T-helper 17 cell (primary cell): ENCODE measurements at places on chromosomes 13 and 19.

- no peak for DNase-seq
Observed at GRCh38 chr13:59734393-59734792, 429.3 kb downstream of the DIAPH3 start.

DNA sequence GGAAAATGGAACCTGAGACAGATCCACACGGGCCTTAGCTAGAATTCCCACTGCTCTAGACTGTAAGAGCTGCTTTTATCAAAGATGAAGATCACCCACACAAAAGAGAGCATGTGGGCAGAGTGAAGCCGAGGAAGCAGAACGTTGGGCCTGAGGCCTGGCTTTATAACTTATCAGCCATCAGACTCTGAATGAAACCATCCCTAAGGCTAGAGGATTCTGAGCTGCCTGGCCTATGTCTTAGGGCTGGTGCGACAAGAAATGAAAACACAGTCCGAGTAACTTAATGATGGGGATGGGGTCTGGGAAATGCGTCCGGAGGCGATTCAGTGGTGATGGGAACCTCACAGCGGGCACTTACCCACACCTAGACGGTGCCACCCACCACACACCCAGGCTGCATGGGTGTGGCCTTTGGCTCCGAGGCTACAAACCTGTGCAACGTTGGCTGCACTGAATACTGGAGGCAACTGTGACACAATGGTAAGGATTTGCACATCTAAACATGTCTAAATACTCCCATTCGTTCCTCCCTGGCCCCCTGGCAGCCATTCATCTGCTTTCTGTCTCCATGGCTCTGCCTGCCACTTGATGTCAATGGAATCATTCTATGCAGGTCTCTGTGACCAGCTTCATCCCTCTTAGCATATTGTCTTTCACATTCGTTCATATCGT, 62.0 kb downstream of the SLC15A1 start:
- no peak for DNase-seq

DNA sequence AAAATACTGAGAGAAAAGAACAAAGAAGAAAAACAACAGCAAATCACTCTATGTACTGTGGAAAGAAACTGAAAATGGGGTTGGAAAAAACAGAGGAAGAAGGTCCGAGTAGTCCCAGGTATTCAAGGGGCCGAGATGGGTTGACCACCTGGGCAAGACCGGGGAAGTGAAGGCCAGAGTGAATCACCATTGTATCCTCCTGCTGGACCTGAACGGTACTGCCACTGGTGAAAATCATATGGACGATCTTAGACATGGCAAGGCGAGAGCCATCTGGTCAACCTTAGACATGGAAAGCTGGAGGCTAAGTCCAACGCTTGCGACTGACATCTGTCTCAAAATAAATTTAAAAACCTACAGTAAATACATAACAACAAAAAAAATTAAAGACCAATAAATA, 44.4 kb upstream of the ZNF91 start:
- no peak for DNase-seq

- DNase-seq = no peak
Observed at GRCh38 chr13:48624858-48625257, 28.9 kb upstream of the CYSLTR2 start.

DNA sequence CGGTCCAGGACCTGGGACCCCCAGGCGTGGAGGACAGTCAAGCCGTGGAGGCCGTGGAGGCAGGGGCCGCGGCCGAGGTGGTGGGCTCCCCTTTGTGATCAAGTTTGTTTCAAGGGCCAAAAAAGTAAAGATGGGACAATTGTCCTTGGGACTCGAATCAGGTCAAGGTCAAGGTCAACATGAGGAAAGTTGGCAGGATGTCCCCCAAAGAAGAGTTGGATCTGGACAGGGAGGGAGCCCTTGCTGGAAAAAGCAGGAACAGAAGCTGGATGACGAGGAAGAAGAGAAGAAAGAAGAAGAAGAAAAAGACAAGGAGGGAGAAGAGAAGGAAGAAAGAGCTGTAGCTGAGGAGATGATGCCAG, 2.3 kb downstream of the KMT2B start:
- DNase-seq = no peak

- DNase-seq = peak; percentile 91
Observed at GRCh38 chr19:19531951-19532805, 3.5 kb downstream of the YJEFN3 start.

- no peak for DNase-seq
Observed at GRCh38 chr19:43839139-43839538, 12.0 kb downstream of the ZNF283 start.

DNA sequence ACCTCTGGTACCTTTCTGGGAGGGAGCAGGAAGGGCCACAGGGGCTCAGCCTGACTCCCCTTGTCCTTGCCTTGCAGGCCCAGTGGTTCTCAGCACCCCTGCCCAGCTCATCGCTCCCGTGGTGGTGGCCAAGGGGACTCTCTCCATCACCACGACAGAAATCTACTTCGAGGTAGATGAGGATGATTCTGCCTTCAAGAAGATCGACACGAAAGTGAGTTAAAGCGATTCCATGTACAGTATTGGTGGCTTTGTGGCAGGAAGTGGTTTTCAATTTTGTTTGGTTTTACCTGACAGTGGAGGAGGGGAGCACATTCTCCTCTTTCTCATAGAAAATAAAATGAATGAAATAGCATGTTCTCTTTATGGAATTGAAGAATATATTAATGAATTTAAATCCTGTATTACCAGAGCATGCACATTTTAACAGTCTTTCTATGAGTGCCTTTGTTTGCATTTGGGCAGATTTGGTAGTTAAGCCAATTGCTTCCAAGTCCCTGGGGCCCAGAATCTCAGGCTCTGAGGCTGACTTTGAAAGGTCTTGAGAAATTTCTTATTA, 4.1 kb downstream of the MAB21L1 start:
- DNase-seq = no peak

DNA sequence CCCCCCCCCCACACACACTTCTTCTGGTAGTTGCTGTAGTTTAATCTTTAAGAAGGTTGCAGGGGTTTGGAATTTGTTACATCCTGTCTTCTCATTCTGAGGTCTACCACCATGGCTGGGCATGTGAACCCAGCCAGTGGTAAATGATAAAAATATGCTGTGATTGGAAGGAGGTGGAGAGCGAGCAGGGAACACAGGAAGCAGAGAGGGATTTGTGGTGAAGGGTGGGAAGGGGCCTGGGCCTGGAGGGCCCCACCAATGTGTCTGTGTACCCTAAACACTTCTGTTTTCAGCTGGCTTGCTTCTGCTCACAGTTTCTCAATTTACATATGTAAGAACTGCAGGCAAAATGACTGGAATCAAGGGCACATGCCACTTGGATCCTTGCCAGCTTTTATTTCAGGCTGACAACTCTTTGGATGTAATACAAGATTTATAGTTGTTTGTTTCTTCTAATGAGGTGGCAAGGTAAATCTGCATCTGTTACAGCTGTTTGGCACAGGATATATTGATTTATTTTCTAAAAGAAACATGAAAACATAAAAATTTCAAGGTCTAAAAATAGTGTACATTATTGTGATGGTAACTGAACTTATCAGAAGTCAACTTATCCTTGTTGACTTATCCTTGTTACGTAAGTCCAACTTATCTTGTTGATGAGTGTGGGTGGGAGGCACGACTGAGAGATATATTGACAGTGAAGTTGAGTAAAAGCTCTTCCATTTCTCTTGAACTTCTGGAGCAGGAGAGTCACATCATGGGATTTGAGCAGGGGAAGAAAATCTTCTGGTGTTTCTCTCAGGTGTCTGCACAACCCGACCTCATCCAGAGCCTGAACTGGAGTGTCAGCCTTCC, 313.2 kb downstream of the SHISA2 start:
- DNase-seq = no peak

GRCh38 chr13:112668924-112669323, 20.9 kb upstream of the ATP11A start:
- no peak for DNase-seq

- DNase-seq = no peak
Observed at GRCh38 chr19:44718441-44719261, 19.7 kb downstream of the CEACAM16 start.
